Naive B cell (primary cell): ENCODE measurements at places on chromosomes 7 and 10.

DNA sequence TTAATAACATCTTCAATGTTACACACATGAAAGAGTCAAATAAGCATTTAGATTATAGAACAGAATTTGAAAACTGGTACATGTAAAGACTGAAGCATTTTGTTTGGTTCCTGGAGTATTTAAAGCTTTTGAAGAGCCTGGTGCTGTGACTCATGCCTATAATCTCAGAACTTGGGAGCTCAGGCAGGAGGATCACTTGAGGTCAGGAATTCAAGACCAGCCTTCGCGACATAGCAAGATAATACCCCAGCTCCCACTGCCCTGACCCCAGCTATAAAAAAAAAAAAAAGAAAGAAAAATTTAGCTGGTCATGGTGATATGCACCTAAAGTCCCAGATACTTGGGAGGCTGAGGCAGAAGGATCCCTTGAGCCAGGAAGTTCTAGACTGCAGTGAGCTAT lies 87.8 kb downstream of the HDAC9 start:
- no peak for DNase-seq
- no peak overlapping the region for H3K4me3 ChIP-seq
- H3K27ac ChIP-seq, result peak overlapping the region; percentile 30
- H3K4me1 ChIP-seq, result peaks cover 16% of the 10 kb centered on the region
- H3K27me3 ChIP-seq, result no peaks in the 10 kb centered on the region
- peaks cover 17% of the 10 kb centered on the region for H3K36me3 ChIP-seq

DNA sequence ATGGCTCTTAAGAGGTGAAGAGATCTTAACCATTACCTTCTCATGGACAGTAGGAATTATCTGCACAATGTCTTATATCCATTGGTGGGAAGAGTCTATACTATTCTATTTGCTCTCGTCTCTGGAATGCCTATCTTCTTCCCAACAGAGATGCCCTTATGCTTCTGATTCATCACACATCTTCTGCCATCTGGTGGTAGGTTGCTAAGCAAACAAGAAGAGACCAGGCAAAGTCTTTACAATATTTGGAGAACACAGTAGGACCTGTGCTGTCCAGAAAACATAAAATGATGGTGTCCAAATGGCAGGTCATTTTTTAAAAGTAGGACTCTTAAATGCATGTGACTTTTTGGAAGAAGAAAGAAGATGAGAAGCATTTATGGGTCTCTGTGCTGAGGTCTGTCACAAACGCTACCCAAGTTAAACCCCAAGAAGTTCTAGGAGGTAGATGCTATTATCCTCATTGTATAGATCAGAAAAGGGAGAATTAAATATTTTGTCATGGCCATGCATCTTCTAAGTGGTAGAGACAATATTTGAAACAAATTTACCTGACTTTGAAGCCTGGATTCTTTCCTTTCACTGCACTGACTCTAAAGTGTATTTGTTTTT lies 67.8 kb upstream of the NXPH1 start:
- no peak overlapping the region for H3K4me3 ChIP-seq
- H3K27ac ChIP-seq, result no peak overlapping the region
- peaks cover 5% of the 10 kb centered on the region for H3K27me3 ChIP-seq
- no peak for DNase-seq
- H3K4me1 ChIP-seq, result no peaks in the 10 kb centered on the region

- peaks cover 4% of the 10 kb centered on the region for H3K4me1 ChIP-seq
- H3K27me3 ChIP-seq, result no peaks in the 10 kb centered on the region
- H3K36me3 ChIP-seq, result no peaks in the 10 kb centered on the region
- H3K27ac ChIP-seq, result no peak overlapping the region
- H3K4me3 ChIP-seq, result no peak overlapping the region
Measured at GRCh38 chr10:13338390-13339110, 9.5 kb downstream of the SEPHS1 start.

GRCh38 chr10:127345231-127345965 lies 149.0 kb upstream of the INSYN2A start:
- no peak overlapping the region for H3K27ac ChIP-seq
- H3K4me1 ChIP-seq, result no peaks in the 10 kb centered on the region
- H3K36me3 ChIP-seq, result no peaks in the 10 kb centered on the region
- no peak for DNase-seq

DNA sequence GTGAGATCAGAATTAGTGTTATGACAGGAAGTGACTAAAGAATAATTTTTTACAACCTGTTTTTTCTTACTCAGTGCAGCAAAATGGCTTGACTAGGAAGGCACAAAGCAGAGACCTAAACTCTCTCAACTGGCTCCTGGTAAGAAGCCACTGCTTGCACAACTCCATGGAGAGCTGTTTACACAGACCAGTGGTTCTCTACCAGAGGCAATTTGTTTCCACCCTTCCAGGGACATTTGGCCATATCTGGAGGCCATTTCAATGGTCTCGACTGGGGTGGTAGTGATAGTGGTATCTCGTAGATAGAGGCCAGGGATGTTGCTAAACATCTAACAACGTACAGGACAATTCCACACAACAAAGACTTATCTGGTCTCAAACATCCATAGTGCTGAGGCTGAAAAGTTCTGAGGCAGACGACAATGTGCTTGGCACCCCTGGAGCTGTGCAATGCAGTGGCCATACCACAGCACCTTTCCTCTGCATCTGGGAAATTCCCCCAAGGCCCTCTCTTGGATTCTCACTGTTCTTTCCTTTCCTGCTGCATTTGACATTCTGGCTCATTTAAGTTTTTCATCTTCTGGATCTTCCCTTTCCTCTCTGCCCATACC lies 105.4 kb upstream of the LAMB4 start:
- H3K4me3 ChIP-seq, result no peak overlapping the region
- DNase-seq, result no peak
- no peak overlapping the region for H3K27ac ChIP-seq
- H3K27me3 ChIP-seq, result peaks cover 6% of the 10 kb centered on the region

DNA sequence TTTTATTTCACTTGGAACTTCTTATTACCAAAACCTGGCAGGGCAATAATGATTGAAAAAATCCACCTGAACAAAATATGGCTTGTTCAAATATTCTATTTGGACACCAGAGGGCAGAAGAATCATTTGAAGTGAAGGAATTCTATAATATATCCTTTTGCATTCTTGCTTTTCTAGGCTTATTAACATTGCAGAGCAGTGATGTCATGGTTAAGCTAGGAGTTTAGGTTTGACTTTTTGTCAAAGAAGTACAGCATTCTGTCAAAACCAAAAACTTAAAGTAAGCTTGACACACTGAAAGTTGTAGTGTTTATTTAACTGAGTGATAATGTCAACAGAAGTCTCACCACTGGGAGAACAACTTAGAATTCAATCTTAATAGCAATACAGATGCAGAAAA lies 156.0 kb downstream of the SEMA3D start:
- no peak overlapping the region for H3K4me3 ChIP-seq
- peak; percentile 11 for DNase-seq
- H3K4me1 ChIP-seq, result no peaks in the 10 kb centered on the region

- no peaks in the 10 kb centered on the region for H3K36me3 ChIP-seq
- no peak for DNase-seq
- H3K27ac ChIP-seq, result no peak overlapping the region
Measured at GRCh38 chr7:88429382-88429781, 122.7 kb upstream of the STEAP4 start.

DNA sequence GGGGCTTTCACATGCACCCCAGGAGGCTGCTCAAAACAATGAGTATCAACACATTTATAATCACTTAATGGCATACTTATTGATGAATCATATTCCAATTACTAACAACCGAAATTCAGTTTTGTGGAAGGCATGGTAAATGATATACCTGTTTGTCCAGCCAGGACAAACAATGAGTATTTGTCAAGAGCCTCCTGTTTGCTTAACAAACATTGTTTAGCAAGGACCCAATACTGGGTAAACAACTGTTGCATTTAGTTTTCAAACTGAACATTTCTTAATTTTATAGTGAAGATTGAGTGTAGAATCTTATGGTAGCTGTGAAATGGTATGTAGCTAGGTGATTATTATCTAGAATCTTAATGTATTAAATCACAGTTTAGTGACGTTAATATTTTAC lies 473.7 kb downstream of the ATRNL1 start:
- H3K4me3 ChIP-seq, result no peak overlapping the region
- no peaks in the 10 kb centered on the region for H3K27me3 ChIP-seq
- no peaks in the 10 kb centered on the region for H3K36me3 ChIP-seq
- H3K27ac ChIP-seq, result no peak overlapping the region
- DNase-seq, result no peak
- no peaks in the 10 kb centered on the region for H3K4me1 ChIP-seq

- H3K27ac ChIP-seq, result no peak overlapping the region
- H3K27me3 ChIP-seq, result peaks cover 4% of the 10 kb centered on the region
- H3K4me3 ChIP-seq, result no peak overlapping the region
- H3K4me1 ChIP-seq, result no peaks in the 10 kb centered on the region
- no peak for DNase-seq
Measured at GRCh38 chr7:31648288-31648687, 38.7 kb upstream of the PPP1R17 start.

- H3K36me3 ChIP-seq, result no peaks in the 10 kb centered on the region
- H3K4me1 ChIP-seq, result peaks cover 41% of the 10 kb centered on the region
- DNase-seq, result no peak
- no peaks in the 10 kb centered on the region for H3K27me3 ChIP-seq
- H3K4me3 ChIP-seq, result no peak overlapping the region
Measured at GRCh38 chr7:99387912-99388311, 13.4 kb downstream of the ARPC1B start.

DNA sequence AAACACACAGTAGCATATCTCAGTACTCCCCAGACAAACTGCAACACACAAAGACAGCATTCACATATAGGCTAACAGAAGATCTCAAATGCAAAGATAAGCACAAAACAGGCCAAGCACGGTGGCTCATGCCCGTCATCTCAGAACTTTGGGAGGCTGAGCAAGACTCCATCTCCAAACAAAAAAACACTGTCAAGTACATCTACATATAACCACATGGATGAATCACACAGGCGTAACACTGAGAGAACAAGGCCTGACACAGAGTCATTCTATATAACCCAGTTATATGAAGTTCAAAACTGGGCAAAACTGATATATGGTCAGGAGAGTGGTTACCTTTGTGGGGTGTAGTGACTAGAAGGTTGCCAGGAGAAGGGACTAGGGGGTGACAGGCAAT lies 506.4 kb downstream of the KCNMA1 start:
- no peaks in the 10 kb centered on the region for H3K36me3 ChIP-seq
- no peak overlapping the region for H3K27ac ChIP-seq
- no peak for DNase-seq
- no peaks in the 10 kb centered on the region for H3K4me1 ChIP-seq
- no peak overlapping the region for H3K4me3 ChIP-seq

DNA sequence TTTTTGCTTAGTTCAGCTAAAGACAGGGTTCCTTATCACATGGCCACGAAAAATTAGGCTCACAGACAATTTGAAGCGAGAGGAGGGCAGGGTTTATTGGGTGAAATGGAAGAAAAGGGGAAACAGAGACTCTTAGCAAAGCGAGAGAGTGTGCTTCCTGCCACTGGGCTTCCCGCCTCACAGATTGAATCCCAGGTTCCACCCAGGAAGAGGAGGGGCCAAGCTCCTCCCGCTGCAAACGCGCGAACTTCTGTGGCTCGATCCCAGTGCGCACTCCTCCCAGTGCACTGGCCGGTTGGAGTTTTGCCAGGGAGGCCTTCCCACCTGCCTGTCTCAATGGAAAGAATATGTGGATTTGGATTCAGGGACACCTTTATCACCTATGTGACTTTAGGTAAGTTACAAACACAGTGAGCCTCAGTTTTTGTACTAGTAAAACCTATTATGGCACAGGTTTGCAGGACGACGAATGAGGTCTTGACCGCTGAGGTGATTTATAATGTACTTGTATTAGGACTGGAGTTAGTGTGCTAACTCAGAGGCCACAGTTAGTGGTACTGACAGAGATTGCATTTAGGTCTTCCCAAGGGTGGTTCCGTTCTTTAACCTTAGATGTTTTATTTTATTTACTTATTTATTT lies 48.5 kb upstream of the SP8 start:
- peaks cover 15% of the 10 kb centered on the region for H3K27me3 ChIP-seq
- no peak overlapping the region for H3K4me3 ChIP-seq
- H3K36me3 ChIP-seq, result no peaks in the 10 kb centered on the region
- no peak for DNase-seq
- no peaks in the 10 kb centered on the region for H3K4me1 ChIP-seq
- no peak overlapping the region for H3K27ac ChIP-seq

DNA sequence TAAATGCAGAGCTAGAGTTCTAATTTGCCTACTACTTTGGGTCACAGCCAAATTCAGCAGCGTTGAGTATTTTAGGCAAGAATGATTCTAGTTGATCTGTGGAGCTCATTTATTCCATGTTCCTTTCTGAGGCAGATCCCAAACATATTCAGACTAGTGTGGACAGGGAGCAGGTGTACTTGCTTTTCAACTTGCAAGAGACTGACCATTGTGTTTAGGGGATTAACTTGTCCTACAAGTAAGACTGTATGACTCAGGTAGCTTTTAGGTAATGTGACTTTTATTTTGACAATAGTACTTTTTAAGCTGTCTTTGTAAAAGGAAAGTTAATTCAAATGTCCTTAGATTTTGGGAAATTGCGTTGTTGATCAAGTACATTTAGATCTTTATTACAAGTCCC lies 285.5 kb downstream of the TWIST1 start:
- H3K36me3 ChIP-seq, result no peaks in the 10 kb centered on the region
- H3K27ac ChIP-seq, result no peak overlapping the region
- H3K27me3 ChIP-seq, result no peaks in the 10 kb centered on the region
- no peak for DNase-seq
- no peak overlapping the region for H3K4me3 ChIP-seq
- H3K4me1 ChIP-seq, result no peaks in the 10 kb centered on the region

- no peak for DNase-seq
- no peaks in the 10 kb centered on the region for H3K4me1 ChIP-seq
- H3K36me3 ChIP-seq, result no peaks in the 10 kb centered on the region
- no peak overlapping the region for H3K27ac ChIP-seq
Measured at GRCh38 chr10:58660575-58661255, 148.0 kb downstream of the BICC1 start.

- H3K36me3 ChIP-seq, result peaks cover 9% of the 10 kb centered on the region
- no peaks in the 10 kb centered on the region for H3K27me3 ChIP-seq
- H3K4me1 ChIP-seq, result peaks cover 9% of the 10 kb centered on the region
- H3K27ac ChIP-seq, result peak overlapping the region; percentile 23
Measured at GRCh38 chr10:104127411-104127810, 5.4 kb downstream of the SFR1 start.

DNA sequence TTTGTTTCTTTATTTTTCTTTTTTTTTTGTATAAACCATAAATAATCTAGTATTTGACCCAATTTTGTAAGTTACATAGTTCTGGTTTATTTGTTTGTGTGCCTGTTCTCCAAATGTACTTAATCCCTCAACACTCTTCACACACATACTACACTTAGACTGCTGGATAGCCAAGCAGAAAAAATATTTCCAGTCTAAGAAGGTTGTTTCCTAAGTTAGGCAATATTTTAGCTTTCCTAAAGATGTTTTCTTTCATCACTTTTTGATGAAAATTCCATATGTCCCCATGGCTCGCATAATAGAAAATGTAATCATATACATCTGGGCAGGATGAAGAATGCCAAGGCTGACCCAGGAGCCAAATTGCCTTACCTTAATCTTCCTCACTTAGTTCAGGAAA lies 105.3 kb downstream of the PPP1R3A start:
- no peaks in the 10 kb centered on the region for H3K36me3 ChIP-seq
- no peak for DNase-seq
- H3K27me3 ChIP-seq, result no peaks in the 10 kb centered on the region
- H3K4me3 ChIP-seq, result no peak overlapping the region

GRCh38 chr10:32244421-32245207 lies 102.3 kb downstream of the EPC1 start:
- H3K4me1 ChIP-seq, result no peaks in the 10 kb centered on the region
- H3K4me3 ChIP-seq, result no peak overlapping the region
- no peaks in the 10 kb centered on the region for H3K36me3 ChIP-seq
- H3K27me3 ChIP-seq, result peaks cover 3% of the 10 kb centered on the region
- H3K27ac ChIP-seq, result no peak overlapping the region
